ENCODE measurements at places on chromosomes 2 and 18. TPM values are rescaled to one million over a fixed set of nuclear protein-coding genes. Genes with fewer than 3 reads are reported as not detected.

GRCh38 chr2:47037678-47038077 lies 117.4 kb downstream of the STPG4 start:
- H3K27me3 ChIP-seq: no peaks in the 10 kb centered on the region
- no peak overlapping the region for H3K27ac ChIP-seq
- no peak for DNase-seq
- peaks cover 18% of the 10 kb centered on the region for H3K4me1 ChIP-seq
- H3K4me3 ChIP-seq: no peak overlapping the region

DNA sequence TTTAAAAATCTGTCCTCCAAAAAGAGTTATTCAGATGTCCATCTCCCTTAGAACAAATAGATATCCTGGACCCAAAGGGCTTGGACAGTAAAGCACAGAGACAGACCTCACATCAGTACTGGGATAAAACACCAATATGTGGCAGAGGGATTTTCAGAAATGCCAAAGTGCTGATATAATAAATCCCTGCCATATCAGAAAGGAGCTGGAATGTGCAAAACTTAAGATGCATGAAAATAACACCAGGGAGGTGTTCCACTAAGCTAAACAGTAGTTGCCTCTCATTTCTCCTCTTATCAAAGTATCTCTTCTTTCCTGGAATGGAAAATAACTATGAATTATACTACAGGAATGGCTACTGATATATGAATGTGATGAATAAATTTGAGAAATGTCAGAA lies 13.2 kb downstream of the USP40 start:
- no peak overlapping the region for H3K27ac ChIP-seq
- no peak for DNase-seq
- H3K27me3 ChIP-seq: no peaks in the 10 kb centered on the region
- H3K4me3 ChIP-seq: no peak overlapping the region
- peaks cover 6% of the 10 kb centered on the region for H3K4me1 ChIP-seq
- H3K36me3 ChIP-seq: peaks cover 10% of the 10 kb centered on the region

DNA sequence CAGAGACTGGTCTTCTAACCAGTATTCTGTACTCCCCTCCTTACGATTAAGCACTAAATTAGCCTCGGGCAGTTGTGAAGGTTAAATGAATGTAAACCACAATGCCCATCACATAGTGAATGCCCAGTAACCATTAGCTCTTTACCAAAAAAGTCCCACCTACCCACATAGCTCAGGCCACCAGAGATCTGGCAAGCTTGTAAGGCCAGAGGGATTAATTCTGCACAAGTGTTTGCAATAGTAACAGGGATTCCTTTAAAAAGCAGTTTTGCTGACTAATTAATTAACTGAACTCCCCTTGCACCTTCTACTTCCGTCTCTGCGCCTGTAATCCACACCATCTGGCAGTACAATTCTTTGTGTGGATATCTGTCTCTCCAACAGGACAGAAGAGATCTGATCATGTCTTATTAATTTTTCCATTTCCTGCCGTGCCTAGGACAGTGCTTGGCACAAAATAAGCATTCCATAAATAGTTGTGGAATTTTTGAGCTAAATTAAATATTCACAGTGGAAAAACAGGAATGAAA lies 36.2 kb upstream of the IGFBP2 start:
- H3K27ac ChIP-seq: no peak overlapping the region
- H3K36me3 ChIP-seq: no peaks in the 10 kb centered on the region
- H3K4me3 ChIP-seq: no peak overlapping the region
- no peaks in the 10 kb centered on the region for H3K4me1 ChIP-seq
- peaks cover 9% of the 10 kb centered on the region for H3K27me3 ChIP-seq

- H3K4me3 ChIP-seq: no peak overlapping the region
- DNase-seq: no peak
- H3K4me1 ChIP-seq: no peaks in the 10 kb centered on the region
- no peaks in the 10 kb centered on the region for H3K36me3 ChIP-seq
- no peak overlapping the region for H3K27ac ChIP-seq
- H3K27me3 ChIP-seq: peaks cover 31% of the 10 kb centered on the region
Measured at GRCh38 chr18:22856870-22857269, 76.3 kb upstream of the RBBP8 start.

GRCh38 chr2:174824068-174824467 lies 59.8 kb upstream of the CHRNA1 start:
- DNase-seq: no peak
- H3K36me3 ChIP-seq: peaks cover 10% of the 10 kb centered on the region
- H3K4me3 ChIP-seq: no peak overlapping the region
- H3K27ac ChIP-seq: no peak overlapping the region
- H3K27me3 ChIP-seq: no peaks in the 10 kb centered on the region

GRCh38 chr2:158130832-158131473 lies 29.3 kb downstream of the UPP2 start:
- H3K27ac ChIP-seq: no peak overlapping the region
- no peaks in the 10 kb centered on the region for H3K36me3 ChIP-seq
- no peaks in the 10 kb centered on the region for H3K4me1 ChIP-seq

DNA sequence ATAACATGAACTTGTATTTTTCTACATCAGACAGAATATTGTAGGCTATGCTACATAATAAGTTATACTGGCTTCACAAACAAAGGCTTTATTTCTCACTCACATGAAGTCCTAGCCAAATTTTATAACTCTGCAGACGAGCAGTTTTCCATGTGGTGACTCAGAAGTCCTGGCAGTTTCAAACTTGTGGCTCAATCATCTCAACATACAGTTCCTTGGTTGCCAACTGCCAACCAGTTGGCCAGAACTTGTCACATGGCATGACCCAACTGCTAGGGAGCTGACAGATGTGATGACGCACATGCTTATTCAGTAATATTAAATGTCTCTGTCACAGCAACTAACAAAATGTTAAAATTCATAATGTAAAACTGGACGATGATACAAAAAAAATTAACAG lies 63.8 kb upstream of the ZC3H15 start:
- no peak overlapping the region for H3K4me3 ChIP-seq
- no peak for DNase-seq
- peaks cover 7% of the 10 kb centered on the region for H3K4me1 ChIP-seq
- H3K36me3 ChIP-seq: peaks cover 14% of the 10 kb centered on the region
- H3K27ac ChIP-seq: no peak overlapping the region

DNA sequence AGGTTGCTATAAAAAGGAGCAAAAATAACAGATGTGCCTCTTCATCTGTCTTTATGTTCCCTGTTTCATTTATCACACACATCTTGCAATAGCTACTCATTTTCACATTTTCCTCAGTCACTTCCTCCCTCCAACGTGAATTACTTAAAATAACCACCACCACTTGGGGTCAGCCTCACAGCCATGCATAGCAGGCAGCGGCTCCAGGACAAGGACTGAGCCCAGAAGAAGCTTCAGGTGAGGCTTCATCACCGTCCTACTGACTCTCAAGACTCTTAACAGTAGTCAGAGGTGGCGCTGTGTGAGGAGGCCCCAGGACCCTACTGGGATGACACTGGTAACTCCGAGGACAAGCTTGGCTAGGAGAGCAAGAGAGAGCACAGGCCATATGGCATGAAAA lies 15.5 kb upstream of the ST8SIA5 start:
- no peak for DNase-seq
- peaks cover 5% of the 10 kb centered on the region for H3K4me1 ChIP-seq
- no peak overlapping the region for H3K4me3 ChIP-seq

DNA sequence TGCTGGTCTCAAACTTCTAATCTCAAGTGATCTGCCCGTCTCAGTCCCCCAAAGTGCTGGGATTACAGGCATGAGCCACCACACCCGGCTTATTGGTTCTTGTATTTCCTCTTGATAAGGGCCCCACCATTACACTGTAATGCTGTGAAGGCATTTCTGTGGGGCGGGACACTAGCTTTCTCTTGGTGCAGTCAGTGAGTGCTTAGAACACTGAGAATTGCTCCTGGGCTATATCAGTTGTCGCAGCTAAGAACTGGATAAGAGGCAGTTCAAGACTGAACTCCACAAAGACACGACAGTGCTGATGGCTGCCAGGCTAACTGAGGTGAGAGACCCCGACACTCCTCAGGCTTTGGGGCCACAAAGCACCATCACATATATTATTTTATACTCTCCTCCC lies 2.1 kb downstream of the KHK start:
- no peak overlapping the region for H3K27ac ChIP-seq
- no peak for DNase-seq
- H3K4me1 ChIP-seq: peaks cover 17% of the 10 kb centered on the region

DNA sequence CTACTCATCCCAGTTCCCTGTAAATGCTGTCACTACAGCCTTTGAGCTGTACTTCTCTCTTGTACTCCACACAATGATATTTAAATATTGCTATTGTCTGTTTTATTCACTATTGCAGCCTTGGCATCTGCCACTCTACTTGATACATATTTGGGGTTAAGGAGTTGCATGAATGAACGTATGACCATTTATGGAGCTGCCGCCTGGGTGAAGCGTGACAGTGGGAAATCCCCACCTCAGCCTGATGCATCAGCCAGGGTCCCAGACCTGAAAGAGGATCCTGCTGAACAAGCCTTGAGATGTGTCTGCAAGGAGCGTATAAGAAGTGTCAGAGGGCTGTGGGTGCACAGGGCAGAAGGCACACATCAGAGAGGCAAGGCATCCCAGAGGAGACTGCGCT lies 39.1 kb downstream of the MRPL35 start:
- H3K27me3 ChIP-seq: peaks cover 6% of the 10 kb centered on the region
- no peaks in the 10 kb centered on the region for H3K36me3 ChIP-seq
- no peak overlapping the region for H3K4me3 ChIP-seq
- peaks cover 14% of the 10 kb centered on the region for H3K4me1 ChIP-seq
- H3K27ac ChIP-seq: peak overlapping the region; percentile 13

DNA sequence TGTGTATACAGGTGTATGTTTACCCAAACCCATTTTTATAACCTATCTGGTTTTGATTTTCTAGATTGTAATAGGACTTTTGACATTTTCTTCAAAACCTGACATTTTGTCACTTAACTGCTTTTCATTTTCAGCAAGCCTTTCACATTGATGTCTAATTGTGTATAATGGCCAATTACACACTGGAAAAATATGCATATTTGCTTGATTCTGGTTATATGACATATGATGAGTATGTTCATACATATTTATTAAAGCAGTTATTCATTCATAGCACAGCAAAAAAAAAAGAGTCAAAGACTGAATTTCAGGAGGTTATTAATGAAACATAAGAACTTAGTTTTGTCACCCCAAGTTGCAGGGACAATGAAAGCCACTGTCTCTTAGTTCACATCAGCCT lies 307.7 kb upstream of the TNP1 start:
- peaks cover 16% of the 10 kb centered on the region for H3K27me3 ChIP-seq
- H3K4me3 ChIP-seq: no peak overlapping the region
- H3K27ac ChIP-seq: no peak overlapping the region
- peaks cover 9% of the 10 kb centered on the region for H3K4me1 ChIP-seq
- DNase-seq: no peak
- H3K36me3 ChIP-seq: peaks cover 3% of the 10 kb centered on the region

GRCh38 chr18:46910856-46911255 lies 6.5 kb downstream of the PIAS2 start:
- H3K4me1 ChIP-seq: peaks cover 39% of the 10 kb centered on the region
- no peak overlapping the region for H3K4me3 ChIP-seq
- H3K27me3 ChIP-seq: no peaks in the 10 kb centered on the region

- no peaks in the 10 kb centered on the region for H3K36me3 ChIP-seq
- H3K27me3 ChIP-seq: no peaks in the 10 kb centered on the region
- H3K4me1 ChIP-seq: peaks cover 21% of the 10 kb centered on the region
Measured at GRCh38 chr18:74482697-74483096, 13.5 kb upstream of the CNDP2 start.

GRCh38 chr2:193985272-193985671 lies 1671.8 kb upstream of the SLC39A10 start:
- no peaks in the 10 kb centered on the region for H3K27me3 ChIP-seq
- H3K36me3 ChIP-seq: no peaks in the 10 kb centered on the region
- H3K4me1 ChIP-seq: no peaks in the 10 kb centered on the region

DNA sequence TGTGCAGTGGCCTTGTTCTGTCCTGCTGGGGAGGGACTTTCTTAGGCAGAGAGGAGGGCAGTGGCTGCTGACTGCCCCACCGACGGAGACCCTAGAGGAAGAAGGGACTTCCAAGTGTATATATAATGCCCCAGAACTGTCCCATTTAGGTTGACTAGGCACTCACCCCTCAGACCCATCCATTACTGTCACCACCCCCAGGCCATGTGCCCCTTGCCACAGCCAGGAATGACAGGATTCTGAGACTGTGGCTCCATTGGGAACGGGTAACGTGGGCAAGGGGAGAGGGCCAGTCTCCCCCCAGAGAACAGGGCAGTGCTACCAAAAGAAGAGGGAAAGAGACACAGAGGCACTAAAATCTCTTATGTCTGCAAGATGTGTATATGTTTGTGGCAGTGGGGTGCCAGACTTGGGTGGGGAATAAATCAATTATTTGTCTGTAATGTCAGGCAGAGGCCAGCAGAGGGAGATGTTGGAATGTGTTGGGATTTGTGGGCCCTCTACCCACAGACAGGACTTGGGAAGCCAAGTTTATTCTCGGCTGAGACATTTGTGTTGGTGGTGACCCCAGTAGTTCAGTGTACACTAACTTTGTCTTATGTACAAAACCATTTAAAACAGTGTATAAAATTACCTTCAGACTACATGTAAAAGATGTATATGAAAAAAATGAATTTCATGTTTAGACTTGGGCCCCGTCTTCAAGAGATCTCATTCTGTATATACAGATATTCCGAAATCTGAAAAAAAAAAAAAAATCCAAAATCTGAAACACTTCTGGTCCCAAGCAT lies 24.0 kb upstream of the TMEM37 start:
- no peaks in the 10 kb centered on the region for H3K27me3 ChIP-seq
- no peaks in the 10 kb centered on the region for H3K4me1 ChIP-seq
- H3K27ac ChIP-seq: no peak overlapping the region
- no peak overlapping the region for H3K4me3 ChIP-seq
- DNase-seq: peak; percentile 18
- H3K36me3 ChIP-seq: no peaks in the 10 kb centered on the region

- no peaks in the 10 kb centered on the region for H3K36me3 ChIP-seq
- no peak overlapping the region for H3K4me3 ChIP-seq
- no peaks in the 10 kb centered on the region for H3K27me3 ChIP-seq
- no peak for DNase-seq
- H3K27ac ChIP-seq: no peak overlapping the region
Measured at GRCh38 chr2:210964141-210964764, 407.9 kb downstream of the CPS1 start.

- no peak for DNase-seq
- H3K36me3 ChIP-seq: no peaks in the 10 kb centered on the region
- no peak overlapping the region for H3K27ac ChIP-seq
Measured at GRCh38 chr2:241777686-241778627, 1.3 kb downstream of the GAL3ST2 start.

Gene AFF3
- total RNA-seq: 2.9 TPM

Gene DCC
- total RNA-seq: not detected

Gene ME2
- total RNA-seq: 153 TPM

Gene PLEK
- 2.2 TPM for total RNA-seq

Gene PAX8
- total RNA-seq: 2.3 TPM

Gene DRC1
- not detected for total RNA-seq

Gene DES
- total RNA-seq: 0.26 TPM

Gene AQP4
- not detected for total RNA-seq
